ENCODE measurements at places on chromosomes 6 and 20.
A peak's percentile ranks its signal among the peaks of the same experiment; 100 is the strongest.

DNA sequence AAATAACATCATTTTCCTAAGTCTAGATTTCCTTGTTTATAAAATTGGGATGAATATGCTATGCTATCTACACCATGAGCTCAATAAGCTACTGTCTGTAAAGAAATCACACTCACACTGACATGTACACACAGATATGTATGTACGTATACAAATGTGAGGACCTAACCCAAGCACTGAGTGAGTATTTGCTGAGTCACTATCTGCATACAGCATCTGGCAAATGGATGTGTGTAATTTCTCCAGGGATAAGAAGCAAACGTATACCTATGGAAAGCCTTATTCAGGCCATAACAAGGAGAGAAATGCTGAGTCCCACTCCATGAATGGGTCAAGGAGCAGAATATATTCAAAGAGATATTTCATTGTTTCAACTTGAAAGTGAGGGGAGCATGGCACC lies 153.9 kb downstream of the LPA start:
- no peak for DNase-seq

DNA sequence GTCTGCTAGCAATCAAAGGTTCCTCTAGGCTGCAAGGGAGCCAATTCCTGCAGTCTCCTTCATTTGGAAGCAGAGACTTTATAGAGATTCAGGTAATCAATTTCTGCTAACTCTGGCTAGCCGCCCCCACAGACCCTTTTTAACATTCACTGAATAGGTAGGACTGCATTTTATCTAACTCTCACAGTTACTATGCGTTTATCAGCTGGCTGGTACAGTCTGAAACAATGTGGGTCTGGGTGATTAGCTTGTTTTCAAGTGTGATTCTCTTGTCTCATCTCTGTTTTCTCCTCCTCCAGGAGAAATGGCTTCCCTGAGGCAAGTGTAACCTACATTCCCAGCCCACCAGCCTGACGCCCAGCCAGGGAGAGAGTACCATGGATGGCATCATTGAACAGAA lies 73.3 kb downstream of the SYNDIG1 start:
- DNase-seq, result no peak

DNA sequence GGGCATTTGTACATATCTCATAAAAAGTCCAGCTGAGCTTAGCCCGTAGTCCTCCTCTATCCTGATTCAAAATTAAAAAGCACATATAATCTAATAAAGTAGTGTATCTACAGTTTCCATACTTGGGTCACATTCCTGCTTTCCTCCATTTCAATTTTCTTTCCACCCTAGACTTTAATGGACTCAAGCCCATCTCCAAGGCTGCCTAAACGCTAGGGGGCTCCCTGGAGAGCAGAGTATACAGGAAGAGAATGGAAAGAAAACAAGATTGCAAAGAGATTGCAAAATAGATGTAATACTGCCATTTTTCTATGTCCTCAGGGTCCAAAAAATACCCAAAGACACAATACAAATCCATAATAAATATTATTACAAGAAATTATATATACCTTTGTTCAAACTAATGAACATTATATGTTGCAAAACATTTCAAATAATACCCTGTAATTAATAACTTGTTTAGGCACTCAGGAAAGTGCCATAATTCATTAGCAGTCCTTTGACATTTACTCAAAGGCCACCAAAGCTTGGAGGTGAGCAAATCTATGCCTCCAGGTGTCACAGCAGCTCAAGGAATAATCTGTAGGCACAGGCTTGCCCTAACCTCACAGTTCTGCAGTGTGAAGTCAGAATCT lies 2.4 kb upstream of the MCM3 start:
- peak; percentile 59 for DNase-seq

DNA sequence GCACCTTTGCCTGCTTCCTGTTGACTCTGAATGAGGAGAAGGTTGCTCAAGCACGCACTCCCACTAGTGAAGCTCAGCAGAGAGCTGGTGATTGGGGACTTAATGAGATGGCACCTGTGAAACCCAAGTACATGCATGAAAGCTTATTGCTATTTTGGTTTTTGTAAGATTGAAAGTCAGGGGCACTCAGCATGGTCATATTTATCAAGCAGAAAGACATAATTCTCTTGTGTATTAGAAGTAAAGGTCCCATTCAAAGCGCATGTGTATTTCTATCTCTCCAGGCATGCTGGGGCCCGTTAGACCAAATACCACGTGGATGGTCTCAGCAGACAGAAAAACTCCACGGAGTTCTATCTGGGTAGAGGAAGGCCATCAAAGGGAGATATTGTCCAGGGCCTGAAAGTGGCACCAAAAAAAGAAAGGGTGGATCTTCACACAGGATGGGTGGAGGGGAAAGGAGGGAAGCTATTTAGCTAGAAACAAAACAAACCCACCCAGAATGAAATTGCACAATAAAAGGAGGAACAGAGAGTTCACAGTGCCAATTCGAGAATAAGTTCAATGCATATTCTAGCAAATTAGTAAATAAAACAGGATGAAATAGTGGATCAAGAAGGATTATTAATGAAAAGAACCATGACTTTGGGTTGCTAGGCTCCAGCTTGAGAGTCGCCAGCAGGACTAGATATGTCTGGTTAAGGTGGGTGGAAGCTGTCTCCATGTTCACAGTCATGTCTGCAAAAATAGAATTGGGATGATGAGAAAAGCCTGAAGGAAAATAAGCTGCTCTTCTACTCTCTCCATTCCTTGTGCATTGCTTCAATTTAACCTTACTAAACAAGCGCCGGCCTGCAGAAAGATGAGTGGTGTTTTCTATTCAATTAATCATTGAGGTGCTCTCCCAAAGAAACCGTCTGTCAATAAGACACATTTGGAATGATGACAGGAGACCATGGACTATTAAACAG lies 224.9 kb upstream of the DTNBP1 start:
- no peak for DNase-seq

DNA sequence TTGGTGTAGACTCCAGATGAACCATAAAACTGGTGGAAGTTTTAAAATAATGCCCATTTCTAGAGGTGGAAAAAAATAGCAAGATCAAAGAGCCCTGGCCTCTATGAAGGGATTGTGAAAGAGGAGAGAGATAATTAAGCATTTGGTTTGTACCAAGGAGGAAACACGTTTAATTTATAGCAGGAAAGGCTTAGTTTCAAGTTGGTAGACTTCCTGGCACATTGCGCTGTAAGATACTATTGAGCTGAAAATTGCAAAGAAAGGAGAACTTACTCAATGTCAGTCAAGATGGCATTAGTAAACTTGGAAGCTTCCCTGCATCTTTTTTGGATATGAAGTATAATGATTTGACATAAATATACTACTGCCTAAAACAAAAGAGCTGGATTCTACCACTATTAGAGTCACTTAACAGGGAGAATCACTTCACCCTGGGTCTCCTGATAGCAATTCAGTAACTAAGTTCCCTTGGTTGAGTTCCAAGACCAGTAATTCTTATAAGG lies 24.4 kb downstream of the MARCKS start:
- no peak for DNase-seq

Measured in NCI-H345 (cell line).